ENCODE measurements at places on chromosomes 11 and 22. TPM values are rescaled to one million over a fixed set of nuclear protein-coding genes. Genes with fewer than 3 reads are reported as not detected.

SLC22A25 gene
- not detected for total RNA-seq

TRIM29 gene
- not detected for total RNA-seq

SSTR3 gene
- not detected for total RNA-seq

TMEM126B gene
- total RNA-seq, result 42.3 TPM

C11orf42 gene
- total RNA-seq, result not detected

MYRF gene
- 1.7 TPM for total RNA-seq

RPLP2 gene
- total RNA-seq, result 1,171 TPM

SPDYC gene
- not detected for total RNA-seq

ZNF214 gene
- total RNA-seq, result 1.4 TPM

BAIAP2L2 gene
- 0.21 TPM for total RNA-seq

INS gene
- total RNA-seq, result not detected

CNTF gene
- total RNA-seq, result 1.3 TPM

- DNase-seq, result no peak
Observed at GRCh38 chr11:130247319-130247718, 67.4 kb downstream of the ZBTB44 start.

GRCh38 chr22:27609451-27609888 is 192.1 kb downstream of the MN1 start:
- no peak for DNase-seq

DNA sequence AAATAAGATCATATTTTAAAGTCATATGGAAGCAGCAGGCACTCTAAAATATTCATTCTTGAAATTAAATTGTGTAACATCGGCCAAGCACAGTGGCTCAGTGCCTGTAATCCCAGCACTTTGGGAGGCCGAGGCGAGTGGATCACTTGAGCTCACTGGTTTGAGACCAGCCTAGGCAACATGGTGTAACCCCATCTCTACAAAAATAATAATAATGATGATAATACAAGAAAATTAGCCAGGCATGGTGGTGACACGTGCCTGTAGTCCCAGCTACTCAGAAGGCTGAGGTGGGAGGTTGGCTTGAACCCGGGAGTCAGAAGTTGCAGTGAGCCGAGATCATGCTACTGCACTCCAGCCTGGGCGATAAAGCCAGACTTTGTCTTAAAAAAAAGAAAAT is 77.4 kb downstream of the TRIM29 start:
- DNase-seq, result no peak

GRCh38 chr11:8243458-8243857 is 20.2 kb downstream of the LMO1 start:
- DNase-seq, result no peak

- no peak for DNase-seq
Observed at GRCh38 chr22:29937940-29938693, 55.1 kb downstream of the MTMR3 start.

DNA sequence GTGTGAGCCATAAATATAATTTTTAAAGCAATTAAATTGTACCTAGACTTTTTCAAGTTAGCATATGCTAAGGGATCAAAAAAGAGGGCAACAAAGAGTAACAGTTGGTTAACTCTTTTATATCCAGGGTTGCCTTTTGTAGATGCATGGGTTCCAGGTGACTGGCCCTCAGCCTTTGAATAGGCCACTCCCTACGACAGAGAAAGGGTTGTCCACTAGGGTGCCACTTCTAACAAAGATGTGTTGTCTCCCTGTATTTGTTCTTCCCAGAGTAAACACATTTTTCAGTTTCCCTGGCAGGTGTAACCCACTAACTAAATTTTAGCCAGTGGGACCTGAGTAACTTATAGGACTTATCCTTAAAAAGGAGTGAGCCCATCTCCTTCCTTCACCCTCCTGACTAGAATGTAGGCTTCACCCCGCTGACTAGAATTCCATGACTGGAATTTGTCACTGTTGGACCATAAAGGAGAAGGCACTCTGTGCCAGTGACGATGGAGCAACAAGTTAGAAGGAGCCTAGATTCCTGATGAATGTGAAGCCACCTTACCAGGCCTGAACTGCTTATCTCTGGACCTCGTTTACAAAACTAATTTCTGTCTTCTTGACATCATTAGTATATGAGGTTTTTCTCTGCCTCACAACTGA is 16.6 kb downstream of the TUG1 start:
- DNase-seq, result no peak

DNA sequence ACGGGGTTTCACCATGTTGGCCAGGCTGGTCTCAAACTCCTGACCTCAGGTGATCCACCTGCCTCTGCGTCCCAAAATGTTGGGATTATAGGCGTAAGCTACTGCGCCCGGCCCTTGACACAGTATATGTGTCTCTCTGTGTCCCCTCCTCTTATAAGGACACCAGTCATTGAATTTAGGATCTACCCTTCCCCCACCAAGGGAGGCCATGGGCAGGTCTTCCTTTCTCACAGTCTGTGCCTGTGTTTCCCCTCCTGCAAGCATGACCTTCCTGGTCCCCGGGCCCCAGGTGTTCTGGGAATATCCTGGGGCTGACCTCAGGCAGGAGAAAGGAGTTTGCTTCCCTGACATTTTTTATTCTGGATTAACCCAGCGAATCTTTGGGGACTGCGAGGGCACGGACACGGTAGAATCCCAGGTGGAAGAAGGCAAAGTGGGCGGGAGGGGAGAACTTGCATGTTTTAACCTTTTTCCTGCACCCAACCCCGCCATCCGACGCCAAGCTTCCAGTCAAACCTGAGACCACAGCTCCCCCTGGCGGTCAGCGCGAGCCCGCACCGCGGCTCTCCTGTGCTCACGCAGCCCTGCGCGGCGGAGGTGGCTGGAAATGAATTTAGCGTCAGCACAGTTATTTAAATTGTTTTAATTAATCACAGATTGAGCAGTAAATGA is 42.1 kb upstream of the ISX start:
- DNase-seq, result no peak

DNA sequence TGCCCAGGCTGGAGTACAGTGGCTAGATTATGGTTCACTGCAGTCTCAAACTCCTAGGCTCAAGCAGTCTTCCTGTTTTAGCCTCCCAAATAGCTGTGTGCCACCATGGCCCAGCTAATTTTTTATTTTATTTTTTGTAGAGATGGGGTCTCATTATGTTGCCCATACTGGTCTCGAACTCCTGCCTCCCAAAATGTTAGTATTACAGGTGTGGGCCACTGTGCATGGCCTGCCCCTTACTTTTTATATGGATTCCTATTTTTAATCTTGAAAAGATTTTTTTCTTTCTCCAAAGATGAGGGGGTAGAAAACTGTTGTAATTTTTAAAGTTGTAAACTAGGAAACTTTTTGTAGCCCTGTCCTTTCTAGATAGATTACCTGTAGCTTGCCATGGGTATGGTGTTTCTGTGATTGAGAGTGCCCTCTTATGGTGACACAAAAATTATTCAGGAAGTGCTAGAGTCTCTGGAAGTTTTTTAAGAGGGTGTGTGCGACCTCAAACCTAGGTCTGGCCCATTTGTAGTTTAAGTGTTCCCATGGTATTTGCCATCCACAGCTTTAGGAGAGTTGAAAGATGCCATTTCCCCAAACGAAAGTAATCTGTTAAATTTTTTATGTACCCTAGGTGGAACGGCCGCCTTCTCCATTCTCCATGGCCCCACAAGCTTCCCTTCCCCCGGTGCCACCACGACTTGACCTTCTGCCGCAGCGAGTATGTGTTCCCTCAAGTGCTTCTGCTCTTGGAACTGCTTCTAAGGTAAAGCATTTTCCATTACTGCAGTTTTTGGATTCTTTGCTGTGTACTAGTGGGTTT is 32.4 kb downstream of the MCAM start:
- no peak for DNase-seq

GRCh38 chr11:35090125-35090524 is 48.8 kb upstream of the CD44 start:
- DNase-seq, result no peak

DNA sequence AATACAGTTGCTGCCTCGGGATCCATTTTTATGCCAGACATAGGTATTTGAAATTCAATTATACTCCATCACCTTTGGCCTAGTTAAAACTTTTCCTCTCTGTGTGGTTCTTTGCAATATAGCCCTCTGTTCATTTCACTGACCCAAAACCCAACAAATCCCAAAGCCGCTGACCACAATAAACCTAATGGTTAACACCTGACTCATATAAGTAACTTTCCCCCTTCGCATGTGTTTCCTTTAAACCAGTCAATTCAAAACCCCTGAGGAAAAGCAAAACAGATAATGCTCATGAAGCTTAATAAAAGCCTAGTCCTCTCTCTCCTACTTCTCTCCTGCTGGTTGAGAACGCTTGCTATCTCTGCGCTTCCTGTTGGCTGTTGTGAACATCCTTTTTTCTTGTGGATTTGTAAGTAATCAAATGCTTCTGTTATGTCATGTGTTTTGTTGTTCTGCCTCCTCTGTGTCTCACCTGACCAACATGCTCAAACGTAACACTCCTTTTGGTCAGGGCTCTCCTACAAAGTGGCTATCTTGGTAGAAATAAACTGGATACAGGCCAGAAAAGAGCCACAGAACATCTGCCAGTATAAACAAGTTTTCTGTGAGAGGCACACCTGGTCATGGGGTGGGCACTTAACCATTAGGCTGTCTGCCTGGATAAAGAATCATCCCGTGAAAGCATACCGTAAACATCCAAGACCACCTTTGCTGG is 652.6 kb downstream of the METTL15 start:
- DNase-seq, result no peak

- no peak for DNase-seq
Observed at GRCh38 chr11:26755762-26756161, 33.9 kb upstream of the SLC5A12 start.

DNA sequence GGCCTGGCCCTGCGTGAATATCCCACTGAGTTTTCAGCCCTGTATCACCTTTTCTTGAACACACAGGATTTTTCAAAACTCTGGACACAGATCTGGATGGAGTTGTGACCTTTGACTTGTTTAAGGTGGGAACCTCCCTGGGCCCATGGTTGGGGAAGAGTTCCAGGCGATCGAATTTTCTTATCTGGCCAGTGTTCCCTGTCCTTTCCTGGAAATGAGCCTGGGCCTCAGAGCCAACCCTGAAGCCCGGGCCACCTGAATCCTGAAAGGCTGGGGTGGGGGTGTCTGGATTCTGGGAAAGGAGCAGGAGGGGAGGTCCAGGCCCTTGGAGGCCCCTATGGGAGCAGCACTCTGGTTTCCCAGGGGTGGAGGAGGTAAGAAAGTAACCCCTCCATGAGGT is 29.0 kb downstream of the CAPN1 start:
- DNase-seq, result no peak

DNA sequence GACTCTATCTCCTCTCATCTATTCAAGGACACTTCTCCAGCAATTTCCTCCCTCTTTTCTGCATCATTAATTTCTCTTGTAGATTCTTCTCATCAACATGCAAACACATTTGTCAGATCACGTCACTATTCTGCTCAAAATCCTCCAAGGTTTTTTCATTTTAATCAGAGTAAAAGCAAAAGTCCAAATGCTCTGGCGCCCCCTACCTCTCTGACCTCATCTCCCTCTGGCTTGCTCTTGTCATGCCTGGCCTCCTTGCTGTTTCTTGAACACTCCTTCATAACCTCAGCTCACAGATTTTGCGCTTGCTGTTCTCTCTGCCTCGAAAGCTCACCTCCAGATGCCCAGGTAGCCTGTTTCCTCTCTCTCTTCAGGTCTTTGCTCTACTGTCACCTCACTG is 22.4 kb downstream of the RTCB start:
- no peak for DNase-seq

- no peak for DNase-seq
Observed at GRCh38 chr11:10355257-10355661, 50.4 kb downstream of the ADM start.
